ENCODE measurements at places on chromosomes 11 and 22.

DNA sequence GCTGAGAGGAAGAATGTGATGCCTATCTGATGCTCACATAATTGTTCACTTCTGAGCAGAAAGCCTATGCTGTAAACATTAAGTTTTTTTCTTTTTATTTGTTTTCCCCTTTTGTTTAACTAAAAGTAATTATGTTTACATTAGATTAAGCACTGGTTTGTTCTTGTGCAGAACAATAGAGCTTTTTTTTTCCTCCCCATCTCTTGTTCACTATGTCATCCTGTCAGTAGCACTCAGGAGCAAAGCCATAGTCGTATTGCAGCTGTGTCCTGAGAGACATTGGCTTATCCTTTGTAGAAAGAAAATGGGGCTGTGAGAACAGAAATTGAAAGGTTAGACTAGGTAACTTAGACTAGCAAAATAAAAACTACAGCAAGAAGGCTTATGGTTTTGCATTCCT lies 301.8 kb upstream of the RAG2 start:
- no peak for DNase-seq

DNA sequence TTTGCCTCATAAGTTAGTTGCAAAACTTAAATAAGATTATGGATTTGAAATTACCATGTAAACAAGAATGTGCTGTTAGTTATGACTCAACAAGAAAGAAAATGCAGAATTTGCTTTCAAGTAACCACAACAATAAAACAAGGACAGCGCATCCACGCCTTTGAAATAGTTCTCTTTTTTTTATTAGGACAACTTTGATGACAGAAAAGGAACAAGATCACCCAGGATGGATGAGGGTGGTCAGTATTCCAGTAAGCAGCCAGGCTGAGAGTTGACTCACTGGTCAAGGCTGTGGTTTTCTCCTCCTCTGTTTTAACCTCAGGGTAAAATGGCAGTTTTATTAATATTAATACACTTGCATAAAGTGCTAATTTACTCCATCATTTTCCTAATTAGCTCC lies 544.4 kb downstream of the OPCML start:
- no peak for DNase-seq

DNA sequence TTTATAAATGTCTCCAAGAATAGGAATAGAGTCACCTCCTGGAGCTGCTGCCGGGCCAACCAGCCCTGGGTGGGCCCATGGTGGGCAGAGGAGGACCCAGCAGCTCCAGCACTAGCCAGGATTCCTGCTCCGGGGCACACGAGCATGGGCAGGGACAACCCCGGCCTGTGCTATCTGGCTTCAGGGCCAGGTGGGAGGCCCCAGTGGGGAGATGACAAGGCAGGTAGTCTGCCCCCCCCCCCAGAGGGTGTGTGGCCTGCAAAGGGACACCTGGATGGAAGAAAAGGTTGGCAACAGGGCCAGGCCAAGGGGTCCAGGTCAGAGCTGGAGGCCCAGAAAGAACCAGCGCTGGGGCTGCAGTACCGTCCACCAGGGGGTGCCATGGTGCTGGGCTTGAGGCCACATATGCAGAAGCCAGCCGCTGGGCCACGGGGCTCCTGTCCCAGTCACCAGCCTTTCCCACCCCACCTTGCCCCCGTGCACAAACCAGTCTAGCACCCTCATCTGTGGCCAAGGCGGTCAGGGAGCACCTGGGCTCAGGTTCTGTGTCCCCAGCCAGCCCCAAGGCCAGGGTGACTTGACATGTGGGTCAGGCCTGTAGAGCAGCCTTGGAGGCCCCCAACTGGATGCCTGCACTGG lies 3.4 kb downstream of the TSPAN32 start:
- peak; percentile 85 for DNase-seq

- DNase-seq: no peak
These were observed 594.8 kb upstream of the B3GAT1 start for GRCh38 chr11:135006800-135007199.

- no peak for DNase-seq
These were observed 355.2 kb downstream of the SOX6 start for GRCh38 chr11:16001044-16001568.

DNA sequence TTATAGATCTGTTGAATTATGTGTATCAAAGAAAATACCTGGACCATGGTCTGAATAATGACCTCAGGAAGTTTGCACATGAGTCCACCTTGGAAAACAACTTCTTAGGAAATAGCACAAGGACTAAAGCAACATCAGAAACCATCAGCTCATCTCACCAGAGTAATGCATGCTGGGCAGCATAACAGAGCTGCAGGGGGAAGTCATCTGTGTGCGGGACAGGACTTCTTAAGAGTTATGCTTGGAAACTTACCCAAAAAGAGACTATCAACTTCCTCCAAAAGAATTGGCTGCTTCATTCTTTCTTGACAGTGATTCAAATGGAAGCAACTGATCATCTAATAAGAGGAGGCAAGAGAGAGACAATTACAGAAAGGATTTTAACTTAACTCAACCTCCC lies 2.5 kb downstream of the OR56B4 start:
- no peak for DNase-seq

GRCh38 chr11:17244046-17244445 lies 32.5 kb upstream of the NUCB2 start:
- no peak for DNase-seq

DNA sequence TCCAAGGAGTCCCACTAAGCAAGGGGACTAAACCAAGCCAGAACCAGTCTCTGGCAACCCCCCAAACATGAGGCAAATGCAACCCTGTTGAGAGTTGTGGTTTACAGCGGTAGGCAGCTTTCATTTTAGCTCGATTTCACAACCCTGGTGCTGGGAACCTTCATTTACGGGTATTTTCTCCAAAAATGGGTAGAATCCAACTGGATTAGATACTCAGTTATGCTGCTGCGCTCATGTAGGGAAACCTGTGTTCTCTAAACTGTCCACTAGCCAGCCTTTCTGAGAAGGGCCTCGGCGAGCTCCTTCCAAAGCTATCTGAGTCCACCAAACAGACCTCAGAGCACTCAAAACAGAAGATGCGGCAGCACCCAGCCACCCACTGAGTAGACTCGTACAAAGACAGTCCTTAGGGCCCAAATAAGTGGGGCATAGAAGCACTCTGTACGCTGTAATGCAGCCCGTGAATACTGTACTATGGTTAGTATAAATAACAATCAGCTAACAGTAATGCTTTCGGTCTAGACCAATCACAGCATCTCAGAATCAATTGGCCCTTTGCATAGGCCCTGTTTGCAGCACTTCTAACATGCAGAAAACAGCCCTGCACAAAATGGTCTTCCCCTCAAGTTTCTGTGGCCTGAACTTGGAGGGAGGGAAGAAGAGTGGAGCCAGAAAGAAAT lies 104.7 kb downstream of the ETS1 start:
- peak; percentile 65 for DNase-seq

DNA sequence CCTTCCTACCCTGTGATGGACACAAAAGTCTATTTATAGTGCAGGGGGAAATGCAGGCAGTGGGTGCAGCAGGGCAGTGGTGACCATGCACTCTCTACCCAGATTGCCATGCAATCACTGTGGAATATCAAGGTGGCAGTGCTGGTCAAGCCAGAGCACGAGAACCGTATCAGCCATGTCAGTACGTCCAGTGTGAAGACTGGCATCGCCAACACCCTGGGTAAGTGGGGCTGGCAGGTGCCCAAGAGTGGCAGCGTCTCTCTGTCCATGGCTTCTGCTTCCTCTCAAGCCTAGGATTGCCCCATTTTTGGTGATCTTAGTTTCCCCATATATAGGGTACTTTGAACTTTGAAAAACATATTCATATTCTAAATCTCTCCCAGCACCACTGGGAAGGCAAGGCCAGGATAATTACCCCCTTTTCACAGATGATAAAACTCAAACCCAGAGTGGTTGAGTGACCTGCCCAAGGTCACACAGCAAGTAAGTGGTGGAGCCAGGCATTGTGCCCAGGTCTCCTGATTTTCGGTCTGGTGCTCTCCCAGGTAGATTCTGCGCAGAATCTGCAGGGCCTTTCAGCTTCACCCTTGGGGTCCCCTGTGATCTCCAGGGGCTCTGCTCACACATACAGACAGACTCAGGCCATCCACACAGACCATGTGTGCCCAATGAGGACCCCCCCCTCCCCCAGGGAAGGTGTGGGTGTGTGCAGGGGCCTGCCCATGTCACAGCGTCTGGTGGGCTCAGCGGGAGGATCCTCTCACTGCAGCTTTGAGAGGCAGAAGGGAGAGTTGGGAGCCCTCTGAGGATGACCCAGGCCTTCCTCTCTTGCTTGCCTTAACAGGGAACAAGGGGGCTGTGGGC lies 7.1 kb downstream of the INPPL1 start:
- no peak for DNase-seq

DNA sequence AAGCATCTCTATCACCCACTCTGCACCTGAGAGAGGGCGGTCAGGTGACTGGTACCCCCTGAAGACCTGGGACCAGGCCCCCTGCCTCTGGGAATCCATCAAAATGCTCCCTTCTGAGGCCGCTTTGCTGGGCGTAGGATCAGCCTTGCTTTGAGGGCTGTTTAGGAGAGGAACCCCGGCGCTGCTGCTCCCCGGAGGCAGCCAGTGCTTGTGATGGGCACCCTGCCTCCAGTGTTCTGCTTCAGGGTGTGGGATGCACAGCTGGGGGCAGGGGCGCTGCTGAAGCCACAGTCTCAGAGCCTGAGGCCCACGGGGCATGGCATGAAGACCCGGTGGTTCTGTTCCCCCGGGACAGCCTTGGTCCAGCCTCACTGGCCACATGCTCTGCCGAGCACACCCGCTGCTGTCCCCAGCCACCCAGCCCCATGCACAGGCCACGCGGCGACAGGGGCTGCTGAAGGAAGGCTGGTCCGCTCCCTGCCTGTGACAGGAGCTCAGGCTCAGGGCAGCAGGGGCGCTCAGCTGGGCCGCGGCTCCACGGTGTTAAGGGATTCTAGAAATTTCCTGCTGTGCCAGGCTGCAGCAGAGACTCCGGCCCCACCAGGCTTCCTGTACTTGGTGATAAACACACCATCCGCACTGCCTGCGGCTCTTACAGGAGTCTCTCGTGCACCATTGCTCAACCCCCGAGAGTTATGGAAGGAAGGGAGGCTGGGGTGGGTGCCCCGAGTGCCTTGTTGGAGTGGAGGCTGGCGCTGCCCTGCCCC lies 91.0 kb downstream of the KCNQ1 start:
- DNase-seq: no peak

- DNase-seq: no peak
These were observed 150.0 kb downstream of the SHANK2 start for GRCh38 chr11:71102251-71102995.

DNA sequence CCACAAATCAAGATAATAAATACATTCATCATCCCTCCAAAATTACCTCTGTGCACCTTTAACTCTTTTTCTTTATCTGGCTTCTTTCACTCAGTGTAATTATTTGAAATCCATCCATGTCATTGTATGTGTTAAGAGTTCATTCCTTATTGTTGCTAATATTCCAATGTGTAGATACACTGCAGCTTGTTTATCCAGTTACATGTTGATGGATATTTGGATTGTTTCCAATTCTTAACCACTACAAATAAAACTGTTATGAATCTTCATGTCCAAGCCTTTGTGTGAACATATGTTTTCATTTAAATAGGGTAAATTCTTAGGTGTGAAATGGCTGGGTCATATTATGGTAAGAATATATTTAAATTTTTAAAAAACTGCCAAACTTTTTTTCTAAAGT lies 323.3 kb upstream of the NCAM1 start:
- DNase-seq: no peak

DNA sequence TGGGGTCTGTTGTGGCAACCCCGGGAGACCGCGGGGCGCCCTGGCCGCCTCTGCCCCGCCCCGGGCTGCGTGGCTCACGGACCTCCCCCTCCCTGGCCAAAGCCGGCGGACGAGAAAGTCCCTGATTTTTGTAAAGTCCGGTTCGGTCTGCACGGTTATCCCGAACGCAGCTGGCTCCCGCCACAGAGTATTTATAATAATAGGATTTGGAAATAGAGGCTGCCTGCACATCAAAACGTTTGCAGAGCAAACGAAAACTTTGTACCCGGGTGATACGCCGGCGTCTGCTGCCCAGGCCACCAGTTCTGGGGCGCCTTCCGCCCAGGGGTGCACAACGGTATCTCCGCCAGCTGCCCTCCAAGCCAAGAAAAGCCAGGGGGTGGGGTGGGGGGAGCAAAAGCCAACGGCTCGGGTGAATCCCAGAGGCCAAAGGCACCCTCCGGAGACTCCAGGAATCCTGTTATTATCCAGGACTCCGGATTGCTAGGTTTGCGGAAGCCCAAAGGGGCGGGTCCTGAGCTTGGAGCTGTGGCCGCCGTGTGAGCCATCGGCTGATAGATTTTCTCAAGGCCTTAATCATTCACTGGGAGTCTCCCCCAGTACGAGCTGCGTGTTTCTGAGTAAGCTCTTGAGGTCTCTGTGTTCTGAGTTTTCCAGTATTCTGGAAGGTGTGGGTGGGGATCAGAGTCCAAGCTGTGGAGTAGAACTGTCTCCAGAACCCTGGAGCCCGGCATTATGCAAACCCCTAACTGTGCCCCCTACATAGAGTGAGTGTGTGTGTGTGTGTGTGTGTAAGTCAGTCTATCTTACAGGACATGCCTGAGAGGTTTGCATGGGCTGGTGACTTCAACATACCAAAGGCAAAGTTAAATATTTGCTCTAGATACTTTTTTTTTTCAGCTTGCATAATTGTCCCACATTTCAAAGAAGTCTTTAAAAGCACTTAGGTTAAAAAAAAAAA lies 673 bp upstream of the SHANK2 start:
- no peak for DNase-seq

DNA sequence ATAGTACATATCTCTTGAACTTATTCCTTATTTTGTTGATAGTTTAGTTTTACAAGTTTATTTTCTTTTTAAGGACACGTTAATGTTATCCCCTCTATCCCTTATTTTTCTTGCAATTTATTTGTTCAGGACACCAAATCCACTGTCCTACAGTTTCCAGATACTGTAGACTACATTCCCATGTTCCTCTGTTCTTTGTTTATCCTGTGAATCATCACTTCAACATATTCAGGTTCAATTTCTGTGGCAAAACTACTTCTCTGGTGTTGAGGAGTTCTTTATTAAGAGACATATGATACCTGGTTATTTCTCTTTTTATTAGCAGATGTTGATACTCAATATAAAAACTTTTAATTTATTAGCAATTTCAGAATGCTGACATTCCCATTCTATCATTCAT lies 72.8 kb upstream of the CLNS1A start:
- no peak for DNase-seq

DNA sequence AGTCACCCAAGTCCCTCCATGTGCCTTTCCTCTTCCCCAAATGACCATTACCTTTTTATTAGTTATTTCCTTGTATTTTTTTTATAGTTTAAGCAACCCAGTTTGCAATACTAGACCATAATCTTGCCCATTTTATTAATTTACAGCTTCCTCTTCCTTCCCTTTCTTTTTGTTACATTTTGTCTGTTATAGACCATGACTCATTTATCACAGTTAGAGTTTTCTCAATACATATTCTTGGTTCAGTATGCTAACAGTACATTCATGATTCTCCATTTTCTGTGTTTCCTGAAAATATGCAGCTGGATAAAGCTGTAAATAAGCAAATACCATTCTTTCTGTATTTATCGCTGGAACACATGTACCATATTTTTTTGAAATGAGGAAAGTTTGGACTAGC lies 376.7 kb upstream of the RAG2 start:
- DNase-seq: no peak
